ENCODE measurements at places on chromosomes 12 and 14. TPM values are rescaled to one million over a fixed set of nuclear protein-coding genes. Genes with fewer than 3 reads are reported as not detected.

C3AR1 gene
- total RNA-seq: 39.8 TPM

RPGRIP1 gene
- total RNA-seq: 2.3 TPM

POLE2 gene
- 1.2 TPM for total RNA-seq

DUSP16 gene
- 22.0 TPM for total RNA-seq

TBC1D30 gene
- total RNA-seq: 9.7 TPM

WIF1 gene
- total RNA-seq: 0.48 TPM

PPP1R36 gene
- total RNA-seq: 1.0 TPM

TMPRSS12 gene
- not detected for total RNA-seq

OR8S1 gene
- total RNA-seq: not detected

ENDOU gene
- 1.7 TPM for total RNA-seq

SAMD4A gene
- 386 TPM for total RNA-seq

DHRS1 gene
- 21.2 TPM for total RNA-seq
